ENCODE measurements at places on chromosomes 5 and 9. TPM values are rescaled to one million over a fixed set of nuclear protein-coding genes. Genes with fewer than 3 reads are reported as not detected.

The PRR7 gene
- 11.6 TPM for total RNA-seq

GRCh38 chr9:136488247-136489214 is 5.7 kb upstream of the SEC16A start:
- H3K27ac ChIP-seq = no peak overlapping the region
- H3K4me1 ChIP-seq = peaks cover 8% of the 10 kb centered on the region
- no peaks in the 10 kb centered on the region for H3K36me3 ChIP-seq
- no peaks in the 10 kb centered on the region for H3K27me3 ChIP-seq
- DNase-seq = peak; percentile 81

GRCh38 chr5:150542933-150543445 is 35.1 kb downstream of the NDST1 start:
- H3K27ac ChIP-seq = no peak overlapping the region
- no peaks in the 10 kb centered on the region for H3K27me3 ChIP-seq
- H3K4me1 ChIP-seq = no peaks in the 10 kb centered on the region
- no peak overlapping the region for H3K4me3 ChIP-seq

DNA sequence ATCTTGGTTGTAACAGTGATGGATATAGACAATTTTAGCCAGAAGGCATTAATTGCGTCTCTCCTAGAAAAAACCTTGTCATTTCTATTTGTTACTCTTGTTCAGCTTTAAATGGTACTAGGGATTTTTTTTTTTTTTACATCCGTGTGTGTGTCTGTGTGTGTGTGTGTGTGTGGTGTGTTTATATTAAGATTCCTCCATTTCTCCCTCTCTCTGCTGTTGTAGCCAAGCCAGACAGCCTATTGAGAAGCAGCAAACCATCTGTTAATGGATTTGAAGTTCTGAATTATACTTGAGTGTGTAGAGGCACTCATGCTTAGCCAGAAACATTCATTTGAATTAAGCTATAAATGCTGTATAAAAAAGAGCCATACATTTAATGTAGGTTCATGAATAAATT is 72.3 kb downstream of the SLF1 start:
- peaks cover 36% of the 10 kb centered on the region for H3K36me3 ChIP-seq
- H3K4me3 ChIP-seq = no peak overlapping the region
- DNase-seq = no peak
- no peaks in the 10 kb centered on the region for H3K27me3 ChIP-seq
- H3K4me1 ChIP-seq = no peaks in the 10 kb centered on the region
- H3K27ac ChIP-seq = no peak overlapping the region

The INSL4 gene
- not detected for total RNA-seq

Measured in activated CD8-positive, alpha-beta T cell treated with anti-CD3 and anti-CD28 coated beads, Interleukin-2, amount 10 ng/mL, durations not matched to agents 7 days and 5 days (primary cell).